ENCODE measurements at places on chromosomes 1 and 21.

GRCh38 chr21:37462087-37462861 lies 95.7 kb downstream of the DYRK1A start:
- no peak for DNase-seq

GRCh38 chr1:205965036-205965884 lies 22.0 kb upstream of the SLC26A9 start:
- no peak for DNase-seq

DNA sequence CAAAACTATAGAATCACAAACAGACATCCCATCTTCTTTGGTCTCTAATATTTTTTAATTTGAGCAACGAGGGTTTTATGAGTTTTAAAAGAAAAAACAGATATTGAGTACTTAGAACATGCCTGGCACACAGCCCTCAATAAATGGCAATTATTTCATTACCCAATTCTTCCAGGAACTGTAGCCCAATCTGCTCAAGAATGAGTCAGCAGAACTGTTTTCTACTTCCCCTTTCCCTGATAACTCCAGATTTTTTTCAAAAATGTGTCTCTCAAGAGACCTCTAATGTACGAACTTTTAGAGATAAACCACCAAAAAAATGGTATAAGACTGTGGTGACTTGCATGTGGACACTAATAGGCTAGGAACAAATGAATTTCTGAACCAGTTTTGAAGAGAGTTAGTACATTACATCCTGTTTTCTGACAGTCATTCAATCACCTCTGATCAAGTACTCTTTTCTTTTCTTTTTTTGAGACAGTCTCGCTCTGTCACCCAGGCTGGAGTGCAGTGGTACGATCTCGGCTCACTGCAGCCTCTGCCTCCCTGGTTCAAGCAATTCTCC lies 11.5 kb downstream of the ABL2 start:
- no peak for DNase-seq

- no peak for DNase-seq
Measured at GRCh38 chr1:35499231-35499630, 58.0 kb downstream of the KIAA0319L start.

- DNase-seq: no peak
Measured at GRCh38 chr1:113515498-113515897, 125.2 kb downstream of the MAGI3 start.

DNA sequence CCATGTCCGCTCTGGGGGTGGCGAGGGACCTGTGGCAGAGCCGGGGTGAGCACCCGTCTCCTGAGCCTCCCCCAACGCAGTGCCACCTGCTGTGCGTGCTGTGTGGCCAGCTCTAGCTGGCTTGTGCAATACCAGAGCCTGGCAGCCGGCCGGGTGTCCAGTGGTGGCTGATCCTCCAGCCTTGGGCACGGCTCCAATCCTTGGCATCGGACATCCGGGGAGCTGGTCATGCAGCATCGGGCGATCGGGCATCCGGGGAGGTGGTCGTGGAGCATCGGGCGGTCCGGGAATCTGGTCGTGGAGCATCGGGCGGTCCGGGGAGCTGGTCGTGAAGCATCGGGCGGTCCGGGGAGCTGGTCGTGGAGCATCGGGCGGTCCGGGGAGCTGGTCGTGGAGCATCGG lies 8.1 kb downstream of the SLX9 start:
- no peak for DNase-seq

DNA sequence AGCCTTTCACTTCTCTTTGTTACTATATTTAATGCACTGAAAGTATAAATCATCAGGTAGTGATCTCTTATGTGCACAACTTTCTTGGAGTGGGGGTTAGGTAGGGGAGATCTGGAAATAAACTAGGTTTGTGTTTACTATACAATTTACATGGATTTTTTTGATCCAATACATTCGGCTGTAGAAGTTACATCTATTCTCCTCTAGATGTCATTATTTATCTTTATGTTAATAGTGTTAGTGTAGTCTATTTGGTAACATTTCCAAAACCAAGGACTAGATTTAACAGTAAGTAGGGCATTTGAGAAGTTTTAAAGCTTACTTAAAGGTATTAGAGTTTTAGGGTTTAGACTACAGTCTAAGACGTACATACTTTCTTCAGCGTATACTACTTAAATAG lies 5.4 kb downstream of the VPS45 start:
- DNase-seq: no peak

DNA sequence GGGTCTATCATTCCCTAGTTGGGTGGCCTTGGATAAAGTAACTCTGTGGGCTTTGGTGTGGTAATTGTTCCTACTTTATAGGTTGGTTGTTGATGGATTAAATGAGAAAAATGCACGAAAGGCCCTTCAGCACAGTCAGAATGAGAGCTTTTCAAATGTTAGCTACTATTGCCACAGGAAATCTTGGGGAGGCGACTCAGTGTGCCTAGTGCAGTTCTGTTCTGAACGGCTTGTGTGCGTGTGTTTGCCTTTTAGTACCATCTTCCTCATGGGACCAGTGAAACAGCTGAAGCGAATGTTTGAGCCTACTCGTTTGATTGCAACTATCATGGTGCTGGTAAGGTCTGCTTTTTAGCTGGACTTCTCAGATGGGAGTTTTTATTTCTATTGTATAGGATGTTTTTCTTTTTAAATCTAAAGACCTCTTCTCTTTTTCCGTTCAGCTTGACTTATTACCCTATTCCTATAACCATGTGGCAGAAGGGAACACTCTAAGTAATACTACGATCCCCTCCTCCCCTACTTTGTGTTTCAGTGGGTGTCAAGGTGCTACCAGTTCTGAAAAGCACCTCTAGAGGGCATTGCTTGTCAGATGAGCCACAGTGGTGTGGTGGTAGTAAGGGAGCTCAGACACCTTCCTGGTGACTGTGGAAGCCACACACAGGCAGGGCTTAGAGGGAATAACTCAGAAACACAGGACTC lies 9.2 kb downstream of the SFT2D2 start:
- peak; percentile 66 for DNase-seq

DNA sequence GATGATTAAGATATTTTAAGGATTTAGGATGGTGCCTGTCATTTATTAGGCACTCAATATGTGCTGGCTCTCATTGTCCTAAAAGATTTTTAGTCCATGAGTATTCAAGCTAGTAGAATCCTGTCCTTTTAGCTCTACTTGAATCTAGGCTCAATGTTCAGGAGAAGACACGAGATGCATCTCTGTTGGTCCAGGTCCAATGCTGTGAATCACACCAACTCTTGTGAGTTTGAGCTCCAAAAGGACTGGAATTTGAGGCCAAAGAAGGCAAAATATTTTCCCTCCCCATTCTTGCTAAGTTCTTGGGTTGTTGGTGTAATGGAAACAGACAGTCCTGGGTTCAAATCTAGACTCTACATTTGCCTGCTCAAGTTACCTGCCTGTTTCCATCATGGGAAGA lies 1.4 kb upstream of the PODN start:
- DNase-seq: no peak

GRCh38 chr1:216215169-216215568 lies 208.1 kb downstream of the USH2A start:
- DNase-seq: no peak

GRCh38 chr1:67352211-67352610 lies 44.5 kb downstream of the IL12RB2 start:
- no peak for DNase-seq

DNA sequence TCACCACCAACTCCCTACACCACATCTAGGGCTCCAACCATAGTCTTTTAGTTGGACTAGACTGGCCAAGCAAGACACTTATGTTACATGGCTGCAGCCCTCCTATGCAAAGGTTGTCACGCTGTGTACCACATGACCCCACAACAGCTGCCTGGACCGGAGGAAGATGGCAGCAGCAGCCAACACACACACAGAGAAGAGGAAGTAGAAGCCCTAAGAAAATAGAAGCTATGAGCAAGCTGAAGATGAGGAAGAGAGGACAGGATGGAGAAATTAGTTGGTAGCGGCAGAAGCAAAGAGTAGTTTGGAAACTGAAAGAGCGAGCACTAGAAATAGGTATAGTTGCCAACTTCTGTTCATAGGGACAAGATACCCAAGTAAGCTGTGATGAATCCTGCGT lies 60.8 kb upstream of the RALGPS2 start:
- DNase-seq: no peak

- peak; percentile 84 for DNase-seq
Measured at GRCh38 chr1:44631647-44632539, 42.4 kb downstream of the TMEM53 start.

DNA sequence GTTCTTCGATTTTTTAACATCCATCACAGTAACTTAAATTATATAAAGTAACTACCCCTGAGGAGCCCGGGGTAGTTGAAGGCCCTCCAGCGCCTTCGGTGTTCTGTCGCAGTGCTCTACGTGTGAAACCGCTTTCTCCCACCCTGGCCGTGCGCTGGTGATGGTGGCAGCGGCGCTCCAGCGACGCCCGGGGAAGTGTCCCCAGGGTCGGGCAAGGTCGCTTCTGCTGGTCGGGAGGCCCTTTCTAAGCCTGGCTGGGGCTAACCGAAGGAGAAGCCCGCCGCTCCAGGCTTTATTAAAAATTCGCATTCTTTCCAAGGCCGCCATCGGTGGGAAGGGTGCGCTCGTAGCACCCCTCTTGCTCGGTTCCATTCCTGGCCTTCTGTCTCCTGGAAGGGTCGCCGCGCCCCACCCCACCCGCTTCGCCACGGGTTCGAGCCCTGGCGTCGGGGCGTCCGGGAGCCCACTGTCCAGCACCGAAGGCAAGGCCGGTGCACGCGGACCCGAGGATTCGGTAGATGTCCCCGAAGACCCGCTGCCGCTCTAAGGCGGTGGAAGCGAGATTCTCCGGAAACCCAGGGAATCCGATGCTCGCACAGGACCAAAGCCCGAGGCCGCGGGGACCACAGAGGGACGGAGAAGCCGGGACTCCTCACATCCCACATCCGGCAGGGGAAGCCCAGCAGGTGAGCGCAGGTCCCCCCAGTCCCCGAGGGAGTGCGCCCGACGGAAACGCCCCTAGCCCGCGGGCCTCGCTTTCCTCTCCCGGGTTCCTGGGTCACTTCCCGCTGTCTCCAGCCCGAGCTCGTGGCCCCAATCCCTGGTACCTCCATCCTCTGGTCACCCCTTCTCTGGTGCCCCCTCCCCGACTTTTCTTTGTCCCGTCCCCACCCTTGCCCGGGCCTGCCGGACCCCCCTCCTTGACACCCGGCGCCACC lies 685 bp upstream of the RIPPLY3 start:
- no peak for DNase-seq

DNA sequence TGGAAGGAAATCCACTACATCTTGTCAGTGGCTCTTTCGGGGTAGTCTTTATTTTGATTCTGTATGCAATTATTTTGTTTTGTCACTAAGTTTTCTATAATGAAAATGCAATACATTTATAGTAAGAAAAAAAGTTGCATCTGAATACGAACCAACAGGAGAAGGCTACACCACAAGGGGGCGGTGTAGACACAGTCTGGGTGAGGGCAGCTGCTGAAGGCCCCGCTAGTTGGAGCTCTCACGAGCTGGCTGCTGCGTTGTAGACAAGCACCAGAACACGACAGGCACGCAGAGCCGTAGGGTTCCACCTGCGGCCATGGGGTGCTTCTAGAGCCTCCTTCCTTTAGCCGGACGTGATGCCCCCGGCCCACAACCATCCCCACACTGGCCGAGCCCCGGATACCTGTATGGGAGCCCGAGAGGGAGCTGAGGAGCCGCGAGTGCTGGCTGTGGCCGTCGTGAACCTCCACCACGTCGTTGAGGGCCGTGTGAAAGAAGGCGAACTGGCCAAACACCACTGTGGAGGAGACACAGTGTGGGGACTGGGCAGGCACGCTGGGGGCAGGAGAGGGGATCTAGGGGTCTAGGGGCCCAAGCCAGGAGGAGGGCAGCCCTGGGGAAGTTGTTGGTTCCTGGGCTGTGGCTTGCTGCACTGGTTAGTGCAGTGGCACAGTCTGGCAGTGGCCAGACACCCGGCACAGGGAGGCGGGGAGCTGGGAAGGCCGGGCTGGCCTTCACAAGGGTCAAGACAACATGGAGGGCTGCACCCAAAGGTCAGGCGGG lies 160.8 kb downstream of the ZSCAN20 start:
- peak; percentile 65 for DNase-seq

GRCh38 chr1:68107771-68108170 lies 57.3 kb upstream of the DIRAS3 start:
- DNase-seq: no peak

DNA sequence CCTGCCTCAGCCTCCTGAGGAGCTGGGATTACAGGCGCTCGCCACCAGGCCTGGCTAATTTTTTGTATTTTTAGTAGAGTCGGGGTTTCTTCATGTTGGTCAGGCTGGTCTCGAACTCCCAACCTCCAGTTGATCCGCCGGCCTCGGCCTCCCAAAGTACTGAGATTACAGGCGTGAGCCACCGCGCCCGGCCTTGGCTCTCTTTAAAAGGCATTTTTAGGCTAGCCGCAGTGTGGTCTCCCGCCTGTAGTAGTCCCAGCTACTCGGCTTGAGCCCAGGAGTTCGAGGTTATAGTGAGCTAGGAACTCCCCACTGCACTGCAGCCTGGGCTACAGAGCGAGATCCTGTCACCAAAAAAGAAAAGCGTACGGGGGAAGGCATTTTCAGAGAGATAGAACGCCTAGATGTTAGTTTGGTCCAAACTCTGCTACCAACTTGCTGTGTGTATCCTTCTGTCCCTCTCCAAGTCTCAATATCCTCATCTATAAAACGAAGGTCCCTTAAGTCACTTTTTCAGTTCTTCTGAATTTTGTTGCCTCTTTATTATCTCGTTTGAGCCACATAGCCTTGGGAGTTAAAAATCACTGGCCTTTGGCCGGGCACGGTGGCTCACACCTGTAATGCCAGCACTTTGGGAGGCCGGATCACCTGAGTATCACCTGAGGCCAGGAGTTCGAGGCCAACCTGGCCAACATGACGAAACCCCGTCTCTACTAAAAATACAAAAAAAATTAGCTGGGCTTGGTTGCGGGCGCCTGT lies 734 bp downstream of the MED18 start:
- DNase-seq: no peak

GRCh38 chr1:85295654-85296053 lies 19.2 kb upstream of the BCL10 start:
- DNase-seq: no peak

GRCh38 chr21:15005391-15005790 lies 59.4 kb downstream of the NRIP1 start:
- no peak for DNase-seq

DNA sequence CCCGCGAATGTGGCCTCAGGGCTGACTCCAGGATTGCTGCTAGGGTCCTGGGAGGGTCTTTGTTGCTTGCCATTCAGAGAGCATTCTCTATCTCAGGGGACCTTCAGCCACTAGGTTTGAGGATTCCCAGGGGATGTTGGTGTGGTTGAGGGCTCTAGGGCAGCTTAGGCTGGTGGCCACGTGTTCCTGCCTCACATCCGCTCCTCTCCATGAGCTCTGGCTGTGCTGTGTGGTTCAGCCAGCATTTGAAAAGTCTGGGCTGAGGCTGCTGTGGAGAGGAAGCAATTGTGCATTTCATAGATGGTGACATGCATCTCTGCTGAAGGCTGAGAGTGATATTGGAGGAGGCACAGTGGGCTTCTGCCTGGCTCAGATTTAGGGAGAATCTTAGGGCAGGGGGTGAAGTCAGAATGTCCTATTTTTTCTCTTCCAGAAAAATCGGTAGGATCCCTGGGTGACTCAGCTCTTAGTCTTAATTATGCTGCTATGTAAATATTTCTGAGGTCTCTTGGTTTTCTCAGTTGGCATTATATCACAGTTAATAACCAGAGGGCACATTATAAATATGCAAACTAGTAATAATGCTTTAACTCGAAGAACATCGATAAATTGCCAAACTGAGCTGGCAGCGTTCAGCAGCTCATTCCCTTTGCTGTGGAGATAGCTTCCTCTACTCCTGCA lies 182.3 kb downstream of the CAMTA1 start:
- no peak for DNase-seq

GRCh38 chr1:40769815-40770214 lies 13.8 kb upstream of the KCNQ4 start:
- DNase-seq: no peak
